ENCODE measurements at places on chromosomes 12 and 14.

DNA sequence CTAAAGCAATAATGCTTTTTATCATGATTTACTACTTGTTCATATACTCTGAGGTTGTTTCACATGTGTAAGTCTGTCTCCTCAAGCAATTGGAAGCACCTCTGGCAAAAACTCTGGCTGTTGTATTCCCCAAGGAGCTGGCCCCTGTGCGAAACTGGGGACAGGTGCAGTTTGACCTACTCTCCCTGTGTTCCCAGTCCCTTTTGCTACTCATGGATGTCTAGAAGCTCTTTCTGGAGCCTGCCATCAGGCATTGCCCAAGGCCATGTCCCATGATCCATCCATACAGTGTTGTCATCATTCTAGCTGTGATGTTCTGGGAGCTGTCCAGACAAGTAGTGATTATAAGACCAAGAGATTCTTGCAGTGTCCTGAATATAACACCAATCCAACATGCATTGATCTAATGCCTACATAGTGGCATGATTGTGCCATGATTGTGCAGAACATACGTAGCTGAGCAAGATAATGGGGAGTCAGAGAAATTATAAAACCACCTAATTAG lies 14.9 kb downstream of the AKAP6 start:
- DNase-seq = no peak

DNA sequence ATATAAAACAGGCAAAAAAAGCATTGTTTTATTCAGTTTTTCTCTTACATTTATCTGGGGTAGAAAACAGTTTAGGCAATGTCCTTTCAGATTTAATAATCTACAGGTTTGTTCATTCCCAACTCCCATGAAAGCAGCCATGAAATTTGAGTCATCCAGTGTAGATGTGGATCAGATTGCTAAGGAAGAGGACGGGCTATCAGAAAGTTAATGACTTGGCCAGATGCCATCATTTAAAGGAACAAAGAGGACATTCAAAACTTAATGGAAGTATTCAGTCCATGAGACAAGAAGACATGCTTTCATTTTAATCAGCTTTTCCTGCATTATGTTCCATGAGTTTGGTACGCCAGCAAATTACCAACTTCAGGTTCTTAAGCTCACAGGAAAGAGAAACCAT lies 31.1 kb upstream of the POC1B start:
- no peak for DNase-seq

GRCh38 chr14:100652744-100653143 lies 65.5 kb upstream of the BEGAIN start:
- DNase-seq = no peak

DNA sequence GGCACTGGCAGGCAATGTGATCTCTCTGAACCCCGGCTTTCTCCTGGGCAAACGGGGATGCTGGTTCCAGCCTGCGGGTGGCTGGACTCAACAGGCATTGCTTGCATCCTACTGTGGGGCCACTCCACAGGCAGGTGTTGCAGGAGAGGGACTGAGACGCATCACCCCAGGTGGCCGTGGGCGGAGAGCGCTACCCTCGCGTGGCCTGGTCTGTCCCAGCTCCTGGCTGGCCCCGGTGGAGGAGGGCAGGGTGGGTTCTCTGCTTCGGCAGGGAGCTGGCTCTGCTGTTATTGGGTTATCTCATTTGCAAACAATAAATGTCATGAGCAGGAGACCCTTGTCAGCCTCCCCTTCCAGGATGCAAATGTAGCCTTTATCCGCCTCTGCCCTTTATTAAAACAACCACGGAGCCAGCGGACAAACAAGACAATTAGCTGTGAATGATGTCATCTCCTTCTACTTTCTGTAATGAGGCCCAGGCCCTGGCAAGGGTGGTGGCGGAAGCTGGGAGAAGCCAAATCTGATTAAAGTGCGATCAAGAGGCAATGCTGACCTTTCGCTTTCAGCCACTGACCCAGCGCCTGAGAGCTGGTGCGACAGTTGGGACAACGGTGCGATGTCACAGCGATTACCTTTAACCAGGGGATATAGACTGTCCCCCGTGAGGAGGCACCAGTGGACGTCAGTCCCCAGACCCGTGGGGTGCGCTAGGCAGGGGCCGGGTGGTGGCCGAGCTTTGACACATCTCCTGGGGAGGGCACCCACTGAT lies 161.8 kb downstream of the KIF26A start:
- no peak for DNase-seq
